ENCODE measurements at places on chromosomes 7 and 10.

DNA sequence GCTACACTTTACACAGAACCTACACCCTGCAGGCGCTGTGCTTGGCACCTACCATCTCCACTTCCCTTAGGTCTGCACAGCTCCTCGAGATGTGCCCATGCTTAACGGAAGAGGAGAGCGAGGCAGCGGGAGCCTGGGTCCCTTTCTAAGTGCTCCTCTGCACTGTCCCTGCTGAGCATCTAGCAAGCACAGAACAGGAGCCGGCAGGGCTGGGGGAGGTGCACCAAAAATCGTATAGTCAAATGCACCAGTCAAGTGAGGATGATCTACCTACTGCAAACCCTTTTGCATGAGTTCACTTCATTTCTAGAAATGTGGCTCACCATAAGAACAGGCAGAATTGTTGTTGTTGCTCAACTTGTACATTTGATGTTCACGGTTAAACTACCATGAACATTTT, 267.7 kb downstream of the TNS3 start:
- DNase-seq: no peak

GRCh38 chr7:17302575-17303142, 4.2 kb downstream of the AHR start:
- DNase-seq: no peak

GRCh38 chr7:43151076-43151475, 38.6 kb downstream of the HECW1 start:
- DNase-seq: no peak

DNA sequence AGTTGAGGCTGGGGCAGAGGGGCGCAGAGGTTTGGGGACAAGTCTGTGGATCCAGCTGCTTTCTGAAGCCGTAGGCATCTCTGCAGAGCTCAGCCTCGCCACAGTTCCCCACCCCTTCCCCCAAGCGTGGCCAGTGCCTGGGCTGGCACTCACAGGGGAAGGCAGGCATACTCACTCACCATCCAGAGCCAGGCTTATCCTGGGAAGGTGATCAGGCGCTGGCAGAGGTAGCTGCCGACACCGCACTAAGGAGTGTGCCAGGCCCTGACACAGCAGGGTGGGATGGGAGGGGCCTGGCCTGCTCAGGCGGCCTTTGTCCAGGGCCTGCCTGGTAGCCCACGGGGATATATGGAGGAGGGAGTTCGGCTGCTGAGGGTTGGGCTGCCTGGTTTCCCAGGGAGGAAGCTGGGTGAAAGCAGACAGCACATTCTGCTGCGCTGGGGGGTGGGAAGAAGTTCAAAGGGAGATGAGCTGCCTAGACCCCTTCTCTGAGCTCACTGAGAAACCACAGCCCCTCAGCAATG, 15.9 kb downstream of the VSIR start:
- DNase-seq: no peak
